ENCODE measurements at places on chromosomes 1 and 21.

DNA sequence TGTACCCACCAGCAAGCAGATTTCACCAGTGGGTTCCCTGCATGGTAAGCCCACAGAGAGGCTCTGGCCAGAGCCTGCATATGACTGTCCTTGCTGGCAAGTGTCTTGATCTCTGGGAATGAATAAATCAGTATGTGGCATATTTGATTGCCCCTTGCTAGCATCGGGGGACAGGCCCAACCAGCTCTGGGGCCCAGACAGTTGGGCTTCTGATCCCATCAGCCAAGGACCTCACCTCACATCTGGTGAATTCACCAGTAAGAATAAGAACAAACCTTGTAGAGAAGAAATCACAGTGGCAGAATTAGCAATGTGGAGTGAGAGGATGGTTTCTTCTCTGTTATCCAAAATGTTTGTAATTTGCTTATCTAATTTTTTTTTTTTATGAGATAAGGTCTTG lies 15.9 kb downstream of the SLC1A7 start:
- DNase-seq, result no peak

- no peak for DNase-seq
These were observed 3.9 kb downstream of the EFCAB14 start for GRCh38 chr1:46714976-46715375.

DNA sequence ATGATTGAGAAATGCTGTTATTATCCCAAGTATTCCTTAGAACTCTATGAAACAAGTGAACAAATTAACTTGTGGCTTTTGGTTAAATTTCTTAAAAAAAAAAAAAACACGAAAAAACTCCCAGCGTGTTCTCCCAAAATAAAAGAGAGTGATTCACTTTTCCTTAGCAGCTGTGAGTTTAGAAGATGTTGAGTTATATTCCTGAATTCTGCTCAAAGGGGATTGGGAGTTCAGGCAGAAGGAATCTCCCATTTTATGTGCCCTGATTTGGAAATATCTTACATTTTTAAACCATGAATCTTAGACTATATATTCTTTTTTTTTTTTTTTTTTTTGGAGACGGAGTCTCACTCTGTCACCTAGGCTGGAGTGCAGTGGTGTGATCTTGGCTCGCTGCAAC lies 34.3 kb downstream of the SMG7 start:
- DNase-seq, result no peak

DNA sequence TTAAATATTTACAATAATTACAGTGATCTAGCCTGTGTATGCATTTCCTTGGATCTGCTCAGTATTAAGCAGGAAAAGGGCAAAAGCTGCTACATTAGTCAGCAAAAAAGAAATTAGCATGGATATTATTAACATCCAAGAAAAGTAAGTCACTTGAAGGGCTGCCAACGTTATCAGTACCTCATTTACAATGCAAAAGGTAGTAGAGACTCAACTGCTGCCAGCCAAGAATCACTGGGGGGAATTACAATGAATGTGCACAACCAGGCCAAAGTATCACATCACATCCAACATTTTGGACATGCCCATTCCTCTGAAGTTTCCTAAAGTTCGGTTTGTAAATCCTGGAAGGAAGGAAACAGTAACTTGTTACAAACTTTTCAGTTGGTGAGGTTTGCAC lies 1.9 kb downstream of the CNN3 start:
- DNase-seq, result peak; percentile 40

DNA sequence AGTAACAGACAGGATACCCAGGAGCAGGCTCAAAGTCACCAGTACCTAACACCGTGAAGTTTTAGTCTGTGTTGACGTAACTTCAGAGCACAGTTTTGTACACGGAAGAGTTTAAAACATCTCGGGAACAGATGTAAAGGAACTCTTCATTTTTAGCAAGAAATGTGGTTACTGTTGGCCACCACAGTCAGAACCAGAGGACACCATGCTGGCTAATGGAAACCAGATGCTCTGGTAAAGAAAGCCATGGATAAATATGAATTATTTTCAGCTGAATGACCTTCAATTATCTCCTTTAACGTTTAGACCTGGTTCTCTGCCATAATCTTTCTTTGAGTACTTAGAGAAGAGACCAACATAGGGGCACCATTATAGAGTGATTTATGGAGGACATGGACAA lies 115.9 kb downstream of the NTMT2 start:
- no peak for DNase-seq

DNA sequence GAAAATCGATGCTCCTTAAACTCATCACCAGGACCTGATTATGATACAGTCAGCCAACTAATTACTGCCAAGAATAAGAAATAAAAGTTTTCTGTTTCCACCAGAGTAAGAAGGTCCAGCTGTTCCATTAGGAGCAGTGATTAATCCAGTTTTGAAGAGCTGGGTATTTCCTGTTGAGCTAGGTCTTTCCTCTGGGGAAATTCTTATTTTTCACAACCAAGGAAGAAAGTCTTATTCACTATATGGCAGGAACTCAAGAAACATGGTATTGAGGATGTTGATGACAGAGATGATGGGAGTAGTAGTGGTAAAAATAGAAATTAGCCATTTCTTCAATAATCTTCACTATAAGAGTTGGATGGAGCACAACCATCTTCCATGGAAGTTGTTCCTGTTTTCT lies 374.6 kb upstream of the RUNX1 start:
- no peak for DNase-seq

DNA sequence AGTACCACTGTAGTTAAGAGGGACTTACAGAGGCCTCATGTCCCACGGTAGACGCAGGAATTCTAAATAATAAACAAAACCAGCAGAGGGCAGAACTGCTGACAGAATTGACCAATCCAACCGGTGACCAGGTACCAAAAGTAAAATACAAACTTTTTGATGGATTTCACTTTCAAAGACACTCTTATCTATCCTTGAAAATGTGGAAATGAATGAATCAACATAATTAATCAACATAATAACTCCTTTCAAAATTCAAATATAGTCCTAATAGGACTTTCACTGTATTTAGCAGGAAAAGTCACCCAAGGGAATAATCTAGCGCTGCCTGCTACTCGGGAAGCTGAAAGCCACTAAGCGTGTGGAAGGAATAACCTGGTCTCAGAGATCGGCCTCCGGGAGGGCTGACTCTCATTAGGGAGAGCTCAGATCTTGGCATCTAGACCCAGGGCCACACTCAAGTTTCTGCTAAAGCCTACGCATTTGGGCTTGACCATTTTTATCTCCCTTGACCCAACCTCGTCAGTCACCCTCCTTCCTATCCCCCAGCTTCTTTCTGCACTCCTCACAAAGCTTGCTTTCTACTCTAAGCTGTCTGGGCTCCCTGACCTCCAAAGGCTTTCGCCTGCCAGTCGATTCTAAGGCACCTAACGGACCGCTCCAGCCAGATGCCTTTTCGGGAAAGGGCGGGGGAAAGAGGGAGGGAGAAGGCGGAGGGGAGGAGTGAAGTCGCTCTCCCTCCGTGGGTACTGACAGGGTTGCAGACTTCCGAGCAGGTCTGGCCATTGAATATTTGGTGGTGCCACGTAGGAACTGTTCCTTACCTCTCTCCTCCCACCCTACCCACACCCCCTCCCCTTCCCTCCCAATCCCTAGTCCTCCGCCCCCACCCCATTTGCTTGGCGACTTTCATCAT lies 1.6 kb downstream of the COL11A1 start:
- DNase-seq, result peak; percentile 55

GRCh38 chr1:16078925-16079656 lies 5.6 kb upstream of the FAM131C start:
- peak; percentile 81 for DNase-seq

- DNase-seq, result no peak
These were observed 7.7 kb upstream of the HES5 start for GRCh38 chr1:2537784-2538115.

All from DMS79 treated with DMSO at 0.1 percent for 48 hours (cell line).